Activated T-cell treated with anti-CD3 and anti-CD28 coated beads, Interleukin-2, amount 50 U/mL, for 72 hours (primary cell): ENCODE measurements at places on chromosomes 13 and 19.
A peak's percentile ranks its signal among the peaks of the same experiment; 100 is the strongest.

DNA sequence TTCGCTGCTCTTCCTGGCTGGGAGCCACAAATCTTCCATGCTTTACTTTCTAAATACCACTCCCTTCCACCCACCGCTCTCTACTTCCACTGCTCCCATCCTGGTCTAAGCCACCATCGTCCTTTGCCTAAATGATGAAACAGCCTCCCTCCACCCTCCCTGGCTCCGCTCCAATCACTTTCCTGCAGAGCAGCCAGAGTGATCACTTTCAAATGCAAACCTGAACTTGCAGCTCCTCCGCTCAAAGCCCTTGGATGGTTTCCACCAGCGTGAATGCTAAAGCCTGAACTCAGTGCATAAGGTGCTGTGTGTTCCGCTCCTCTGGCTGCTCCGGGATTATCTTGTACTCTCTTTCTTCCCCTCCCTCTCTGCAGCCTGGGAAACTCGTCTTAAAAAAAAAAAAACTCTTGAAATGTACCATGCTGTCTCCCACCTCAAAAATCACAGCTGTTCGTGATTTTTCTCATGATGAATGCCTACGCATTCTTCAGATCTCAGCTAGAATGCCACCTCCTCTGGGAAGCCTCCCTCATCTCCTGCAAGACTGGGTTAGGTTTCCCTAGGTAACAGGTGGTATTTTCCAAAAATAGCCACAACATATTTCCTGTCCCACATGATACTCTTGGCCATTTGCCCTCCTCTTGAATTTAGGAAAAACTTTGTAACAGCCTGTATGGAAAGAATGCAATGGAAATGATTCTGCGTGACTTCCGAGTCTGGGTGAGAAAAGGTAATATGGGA, 3.7 kb upstream of the SIN3B start:
- no peak for DNase-seq

DNA sequence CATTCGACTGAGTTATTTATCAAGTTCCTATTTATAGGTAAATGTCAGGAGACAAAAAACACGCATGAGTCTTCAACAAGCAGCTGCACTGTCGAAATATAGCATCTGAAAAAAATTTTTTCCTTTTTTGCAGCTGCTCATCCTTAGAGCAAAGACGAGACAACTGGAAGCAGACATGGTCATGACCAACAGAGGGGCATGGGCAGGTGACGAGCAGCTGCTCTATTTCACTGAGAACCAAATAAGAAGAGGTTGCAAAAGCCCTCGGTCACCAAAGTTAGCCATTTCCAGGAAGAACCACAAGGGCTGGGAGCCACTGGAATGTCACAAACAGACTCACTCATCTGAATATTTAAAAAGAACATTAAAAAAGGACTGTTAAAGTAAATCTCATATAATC, 22.2 kb downstream of the SOHLH2 start:
- DNase-seq, result no peak

DNA sequence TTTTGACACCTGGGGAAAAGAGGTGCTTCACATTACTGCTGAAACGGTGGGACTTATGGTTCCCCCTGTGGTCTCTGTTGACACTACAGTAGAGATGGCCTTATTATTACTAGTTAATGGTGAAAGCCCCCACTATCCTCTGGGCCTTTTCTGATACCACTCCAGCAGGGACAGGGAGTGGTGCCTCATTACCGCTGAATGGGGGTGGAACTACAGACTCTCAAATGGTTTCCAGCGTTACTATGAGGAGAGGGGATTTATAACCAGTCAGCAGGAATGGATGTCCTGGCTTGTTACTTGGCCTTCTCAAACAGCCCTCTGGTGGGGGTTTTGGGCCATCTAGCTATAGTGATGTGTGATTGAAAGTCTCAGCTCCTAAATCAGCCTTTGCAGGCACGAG, 96.7 kb upstream of the DIAPH3 start:
- no peak for DNase-seq

- no peak for DNase-seq
Observed at GRCh38 chr13:65830411-65831205, 1399.5 kb downstream of the PCDH9 start.

DNA sequence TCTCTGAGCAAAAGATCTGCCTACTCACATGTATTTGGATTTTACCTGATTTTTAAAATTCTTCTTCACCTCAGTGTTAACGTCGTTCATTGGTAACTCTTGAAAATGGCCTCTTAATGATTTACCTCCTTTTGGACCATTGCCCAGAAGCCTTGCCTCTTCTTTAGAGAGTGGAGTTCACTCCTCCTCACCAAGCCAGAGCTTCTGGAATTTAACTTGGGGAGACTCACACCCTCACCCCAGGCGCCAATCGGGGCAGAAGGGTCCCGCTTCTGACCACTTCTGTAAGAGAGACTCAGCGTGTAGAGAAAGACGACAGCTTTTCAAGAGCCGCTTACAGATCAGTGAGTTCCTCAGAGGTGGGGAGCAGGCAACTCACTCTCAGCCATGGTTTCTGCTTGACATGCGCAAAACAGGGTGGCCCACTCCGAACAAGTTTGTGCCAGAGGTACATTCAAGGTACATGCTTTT, 2.7 kb downstream of the PNMA8C start:
- no peak for DNase-seq

- no peak for DNase-seq
Observed at GRCh38 chr19:39379865-39380396, 11.0 kb downstream of the PAF1 start.

GRCh38 chr19:18603958-18604819, 2.4 kb downstream of the CRLF1 start:
- no peak for DNase-seq

DNA sequence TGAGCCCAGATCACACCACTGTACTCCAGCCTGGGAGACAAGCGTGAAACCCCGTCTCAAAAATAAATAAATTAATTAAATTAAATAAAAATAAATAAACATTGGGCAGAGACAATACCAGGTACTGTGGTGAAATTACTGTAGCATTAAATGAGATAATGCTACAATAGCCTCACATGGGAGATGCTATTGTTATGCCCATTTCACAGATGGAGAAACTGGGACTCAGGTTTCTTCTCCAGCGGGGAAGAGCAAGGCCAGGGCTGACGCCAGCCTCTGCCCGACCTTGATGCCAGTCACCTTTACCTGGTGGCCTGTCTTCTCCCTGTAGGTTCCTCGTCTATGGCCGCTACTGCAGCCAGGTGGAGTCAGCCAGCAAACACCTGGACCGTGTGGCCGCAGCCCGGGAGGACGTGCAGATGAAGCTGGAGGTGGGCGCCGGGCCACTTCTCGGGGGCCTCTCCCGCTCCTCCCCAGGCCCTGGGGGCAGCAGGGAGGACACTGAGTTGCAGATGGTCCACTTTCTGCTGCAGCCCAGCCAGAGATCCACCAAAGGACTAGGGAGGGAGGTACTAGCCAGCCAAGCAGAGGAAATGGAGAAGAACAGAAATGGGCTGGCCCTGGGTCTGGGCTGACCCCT, 53.9 kb downstream of the VAV1 start:
- DNase-seq, result no peak

DNA sequence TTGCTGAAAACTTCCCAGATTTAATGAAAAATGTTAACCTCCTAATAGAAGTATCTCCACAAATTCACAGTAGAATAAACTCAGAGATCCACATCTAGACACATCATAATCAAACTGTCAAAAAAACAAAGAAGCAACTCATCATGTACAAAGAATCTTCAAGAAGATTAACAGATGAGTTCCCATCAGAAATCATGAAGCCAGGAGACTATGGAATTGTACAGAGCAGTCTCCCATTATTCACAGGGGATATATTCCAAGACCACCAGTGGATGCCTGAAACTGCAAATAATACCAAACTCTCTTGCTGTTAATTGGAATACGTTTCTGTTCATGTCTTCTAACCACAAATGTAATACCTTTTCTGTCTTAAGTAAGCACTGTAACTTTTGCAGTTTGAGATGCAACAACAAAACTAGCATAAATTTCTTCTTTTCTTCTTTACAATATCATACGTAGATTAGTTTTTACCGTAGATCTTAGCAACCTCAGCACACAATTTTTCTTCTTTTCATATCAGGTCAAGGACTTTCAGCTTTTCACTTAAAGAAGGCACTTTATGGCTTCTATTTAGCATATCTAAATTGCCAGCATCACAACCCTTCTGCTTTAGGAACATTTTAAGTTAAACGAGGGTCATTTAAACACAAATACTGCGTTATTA, 70.3 kb upstream of the MIR17HG start:
- DNase-seq, result no peak

- DNase-seq, result no peak
Observed at GRCh38 chr13:70604448-70604847, 496.2 kb upstream of the KLHL1 start.

- DNase-seq, result no peak
Observed at GRCh38 chr13:106104281-106104901, 431.1 kb downstream of the EFNB2 start.

GRCh38 chr13:90889906-90890834, 457.3 kb upstream of the MIR17HG start:
- DNase-seq, result no peak

DNA sequence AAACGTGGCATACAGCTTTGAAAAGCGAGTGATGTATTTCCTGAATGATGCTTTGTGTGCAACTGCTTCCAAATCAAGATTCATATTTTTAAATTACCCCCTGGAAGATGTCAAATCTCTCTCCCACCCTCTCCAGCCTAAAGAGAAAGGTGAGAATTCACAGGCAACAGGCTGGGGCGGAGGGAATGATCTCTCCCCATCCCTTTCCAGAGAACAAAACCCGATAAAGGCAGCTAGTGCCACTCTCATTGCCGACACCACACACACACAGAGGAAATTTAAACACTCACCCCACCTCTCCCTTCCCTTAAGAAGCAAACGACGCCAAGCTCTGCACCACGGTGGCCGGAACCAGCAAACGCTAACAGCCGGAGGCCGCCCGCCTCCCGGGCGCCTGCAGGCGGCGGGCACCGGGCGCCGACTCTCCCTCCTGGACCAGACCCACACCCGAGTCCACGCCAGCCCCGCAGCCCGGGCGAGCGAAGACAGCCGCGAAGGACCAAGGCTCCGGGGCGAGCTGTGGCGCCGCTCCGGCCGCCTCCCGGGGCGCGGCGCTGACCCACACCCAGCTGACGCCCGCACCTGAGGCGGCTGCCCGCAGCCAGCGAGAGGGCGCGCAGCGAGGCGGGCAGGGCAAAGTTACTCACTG, 477 bp downstream of the LNX2 start:
- peak; percentile 56 for DNase-seq

DNA sequence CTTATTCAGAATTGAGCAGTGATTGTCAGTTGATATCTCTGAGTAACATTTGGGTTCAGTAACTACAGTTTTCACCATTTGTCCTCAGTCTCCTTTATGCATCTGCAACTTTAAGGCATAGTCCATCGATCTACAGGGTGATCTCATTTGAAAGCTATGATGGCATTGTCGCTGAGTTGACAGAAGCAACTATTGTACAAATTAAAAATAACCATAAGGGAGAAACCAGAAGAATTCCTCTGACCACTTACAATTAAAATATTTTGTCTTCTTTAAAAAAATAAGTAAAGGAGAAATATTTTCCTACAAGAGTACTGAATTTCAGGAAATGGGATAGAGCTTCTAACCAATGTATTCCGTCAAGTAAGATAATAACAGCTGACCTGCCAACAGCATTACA, 30.6 kb downstream of the RAP2A start:
- no peak for DNase-seq

GRCh38 chr19:2795827-2796658, 10.7 kb downstream of the THOP1 start:
- DNase-seq, result no peak

- no peak for DNase-seq
Observed at GRCh38 chr19:18898081-18898606, 2.2 kb upstream of the CERS1 start.

DNA sequence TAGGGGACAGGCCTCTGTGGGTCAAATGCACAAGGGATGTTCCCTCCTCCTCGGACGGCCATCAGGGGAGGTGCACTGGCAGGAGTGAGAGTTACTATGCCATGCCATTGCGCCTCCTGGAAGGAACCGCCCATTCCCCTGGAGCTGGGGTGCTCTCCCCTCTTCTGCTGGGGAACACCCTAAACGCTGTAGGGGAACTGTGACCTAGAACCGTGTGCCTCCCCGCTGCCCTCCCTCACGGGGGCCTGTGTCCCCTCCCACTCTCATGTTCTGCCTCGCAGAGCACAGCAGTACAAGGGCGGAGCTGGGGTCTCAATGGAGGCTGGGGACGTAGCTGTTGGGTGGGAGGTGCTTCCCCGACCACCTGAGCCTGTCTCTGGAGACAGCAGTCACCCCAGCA, 17.2 kb upstream of the CRTC1 start:
- no peak for DNase-seq

GRCh38 chr19:36028313-36029041, 4.2 kb downstream of the CLIP3 start:
- DNase-seq, result no peak

GRCh38 chr19:38812009-38812840, 520 bp downstream of the LGALS4 start:
- DNase-seq, result no peak

DNA sequence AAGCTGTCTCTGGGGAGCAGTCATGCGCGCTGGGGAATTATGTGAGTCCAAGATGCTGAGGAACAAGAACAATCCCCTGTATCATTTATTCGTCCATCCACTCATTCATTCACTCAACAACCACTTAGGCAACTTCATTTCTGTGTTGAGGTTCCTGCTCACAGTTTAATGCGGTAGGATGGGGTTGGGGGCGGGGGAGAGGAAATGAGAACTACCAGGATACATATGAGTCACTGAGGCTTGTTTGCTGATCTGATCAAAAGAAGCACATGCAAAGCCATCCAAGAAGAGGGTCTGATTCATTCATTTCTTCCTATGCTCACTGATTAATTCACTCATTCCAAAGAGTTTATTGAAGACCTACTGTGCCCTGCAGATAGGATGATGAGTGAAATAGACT, 20.9 kb downstream of the ZNF536 start:
- peak; percentile 11 for DNase-seq

- peak; percentile 80 for DNase-seq
Observed at GRCh38 chr19:44653977-44654774, 10.5 kb downstream of the PVR start.

GRCh38 chr13:27011661-27012060, 159.9 kb downstream of the USP12 start:
- no peak for DNase-seq

DNA sequence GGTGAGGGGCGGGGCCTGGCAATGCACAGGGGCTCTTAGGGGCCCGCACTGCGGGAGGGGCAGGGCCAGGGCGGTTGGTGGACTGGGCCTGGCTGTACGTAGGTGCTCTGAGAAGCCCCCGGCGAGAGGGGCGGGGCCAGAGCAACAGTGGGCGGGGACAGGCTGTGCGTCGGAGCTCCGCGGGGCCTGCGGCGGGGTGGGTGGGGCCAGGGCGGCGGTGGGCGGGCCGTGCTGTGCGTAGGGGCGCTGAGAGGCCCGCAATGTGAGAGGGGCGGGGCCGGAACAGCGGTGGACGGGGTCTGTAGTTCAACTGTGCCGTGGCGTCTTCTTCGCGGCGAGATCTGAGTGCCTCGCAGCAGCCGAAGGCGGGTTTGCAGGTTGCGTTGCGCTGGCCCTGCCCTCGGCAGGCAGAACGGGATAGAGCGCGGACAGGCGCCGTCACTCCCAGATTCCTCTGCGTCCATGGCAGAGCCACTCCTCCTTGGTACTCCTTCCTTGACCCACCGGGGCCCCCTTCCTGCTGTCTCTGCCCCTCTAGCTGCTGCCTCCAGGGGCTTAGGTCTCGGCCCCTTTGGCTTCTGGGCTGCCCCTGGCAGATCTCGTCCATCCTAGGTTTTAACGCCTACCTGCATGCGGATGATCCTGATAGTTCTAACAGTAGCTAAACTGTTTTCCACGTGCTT, 33.2 kb downstream of the CCNE1 start:
- peak; percentile 97 for DNase-seq
